Kidney (tissue), 22 donors: ENCODE measurements at places on chromosomes 2 and 18.

DNA sequence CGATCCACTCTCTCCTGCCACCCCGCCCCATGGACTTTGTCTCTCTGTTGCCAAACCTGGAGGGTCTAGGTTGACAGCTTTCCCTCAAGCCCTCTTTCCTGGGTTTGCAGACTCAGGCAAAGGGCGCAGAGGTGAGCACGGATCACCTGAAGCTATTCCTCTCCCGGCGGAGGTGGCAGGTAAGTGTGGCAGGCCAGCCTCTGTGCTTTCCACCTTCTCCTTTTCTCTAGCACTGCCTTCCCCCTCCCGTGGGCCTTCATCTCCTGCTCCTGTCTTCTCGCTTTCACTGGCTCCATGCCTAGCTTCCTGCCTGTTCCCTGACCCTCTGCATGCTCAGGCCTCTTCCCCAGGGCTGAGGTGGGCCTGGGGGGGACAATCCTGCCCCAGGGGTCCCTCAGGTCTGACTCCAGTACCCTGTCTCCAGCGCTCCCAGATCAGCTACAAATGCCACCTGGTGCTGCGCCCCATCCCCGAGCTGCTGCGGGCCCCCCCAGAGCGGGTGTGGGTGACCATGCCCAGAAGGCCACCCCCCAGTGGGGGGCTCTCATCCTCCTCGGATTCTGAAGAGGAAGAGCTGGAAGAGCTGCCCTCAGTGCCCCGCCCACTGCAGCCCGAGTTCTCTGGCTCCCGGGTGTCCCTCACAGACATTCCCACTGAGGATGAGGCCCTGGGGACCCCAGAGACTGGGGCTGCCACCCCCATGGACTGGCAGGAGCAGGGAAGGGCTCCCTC lies 15.9 kb upstream of the GMPPA start:
- no peak for DNase-seq

- no peak for DNase-seq
Observed at GRCh38 chr2:23505984-23506380, 121.0 kb downstream of the KLHL29 start.

- no peak for DNase-seq
Observed at GRCh38 chr18:74128159-74128558, 19.5 kb downstream of the FBXO15 start.

DNA sequence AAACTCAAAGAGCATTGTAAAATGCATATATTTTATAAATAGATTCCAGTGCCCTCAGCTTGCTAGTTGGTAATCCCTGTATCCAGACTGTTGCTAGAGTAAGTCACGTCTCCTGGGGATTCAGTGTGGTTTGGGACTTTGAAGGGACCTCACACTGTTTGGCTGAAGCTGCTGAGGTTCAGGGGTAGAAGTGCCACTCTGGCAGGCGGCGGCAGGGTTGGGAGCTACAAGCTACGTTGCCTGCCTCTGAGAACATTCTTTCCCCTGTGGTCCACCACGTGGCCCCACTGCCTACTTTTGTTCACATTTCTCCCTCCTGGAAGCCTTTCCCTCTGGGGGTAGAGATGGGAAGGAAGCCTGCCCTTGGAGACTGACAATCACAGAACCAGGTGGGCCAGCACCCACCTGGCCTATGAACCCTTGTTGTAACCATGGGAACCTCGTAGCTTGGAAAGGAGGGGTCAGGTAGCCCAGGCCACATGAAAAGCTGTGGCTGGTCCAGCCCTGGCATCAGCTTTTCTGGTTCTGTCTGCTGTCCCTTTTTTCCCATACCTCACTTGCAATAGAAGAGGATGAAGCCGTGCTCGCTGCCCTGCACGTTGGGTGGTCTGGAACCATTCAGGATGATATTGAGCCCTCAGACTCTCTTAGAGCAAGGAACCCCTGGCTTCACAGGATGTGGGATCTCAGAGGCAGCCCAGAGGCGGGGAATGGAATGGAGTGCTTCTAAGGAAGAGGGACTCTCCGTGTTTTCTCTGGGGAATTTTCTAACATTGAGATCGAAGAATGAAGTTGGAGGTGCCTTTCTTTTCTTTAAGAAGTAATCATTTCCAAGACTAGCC lies 2.9 kb downstream of the RNF144A start:
- no peak for DNase-seq

DNA sequence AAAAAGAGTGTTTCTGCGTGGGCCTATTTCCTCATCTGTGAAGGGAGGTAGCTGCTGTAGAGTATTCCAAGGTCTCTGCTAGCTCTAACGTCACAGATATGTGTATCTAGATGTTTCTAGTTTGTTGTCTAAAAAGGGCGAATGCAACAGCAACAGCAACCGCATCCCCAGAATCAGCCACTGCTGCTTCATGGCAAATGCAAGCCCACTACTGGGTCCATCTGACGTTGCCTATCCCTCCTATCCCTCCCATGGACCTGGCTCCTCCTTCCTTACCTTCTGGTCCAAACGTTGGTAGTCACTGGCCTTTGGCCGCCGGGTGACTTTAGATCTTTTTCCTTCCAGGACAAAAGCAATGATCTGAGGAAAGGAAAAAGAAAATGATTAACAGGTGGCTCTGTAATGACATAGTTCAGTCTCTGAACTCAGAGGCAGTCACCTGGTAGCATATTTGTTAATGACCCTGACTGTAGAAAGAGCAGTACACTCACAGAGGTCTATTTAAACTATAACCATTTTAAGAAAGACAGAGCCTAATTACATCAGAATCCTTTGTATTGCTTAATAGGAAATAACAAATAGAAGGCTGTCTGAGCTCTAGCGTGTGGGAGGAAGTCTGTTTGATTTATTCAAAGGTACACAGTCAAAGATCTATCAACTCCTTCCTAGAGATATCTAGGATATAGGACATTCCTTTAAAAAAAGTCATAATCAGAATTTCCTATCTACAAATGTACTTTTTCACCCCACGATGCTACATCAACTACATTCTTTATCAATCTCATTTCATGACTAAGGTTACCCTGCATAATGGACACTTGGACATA lies 2.9 kb downstream of the TGOLN2 start:
- DNase-seq: no peak
